ENCODE measurements at places on chromosomes 16 and 17. TPM values are rescaled to one million over a fixed set of nuclear protein-coding genes. Genes with fewer than 3 reads are reported as not detected.

INCA1 gene
- total RNA-seq: 0.88 TPM

SLC38A8 gene
- total RNA-seq: not detected

ABCC11 gene
- not detected for total RNA-seq

KRTAP2-1 gene
- not detected for total RNA-seq

ULK2 gene
- total RNA-seq: 18.8 TPM

BRD7 gene
- 98.3 TPM for total RNA-seq

PPP4C gene
- total RNA-seq: 185 TPM

DUSP3 gene
- 74.8 TPM for total RNA-seq

FOXF1 gene
- total RNA-seq: 2.1 TPM

TPSD1 gene
- total RNA-seq: not detected

ZNF423 gene
- not detected for total RNA-seq

SCGB1C2 gene
- total RNA-seq: not detected

NCOR1 gene
- 95.9 TPM for total RNA-seq

HSPB9 gene
- not detected for total RNA-seq

SLC5A10 gene
- total RNA-seq: 0.22 TPM

CDH11 gene
- 26.9 TPM for total RNA-seq

SLC22A31 gene
- total RNA-seq: not detected

GP1BA gene
- total RNA-seq: 0.17 TPM

OTOP3 gene
- total RNA-seq: not detected

CAMKK1 gene
- total RNA-seq: 12.9 TPM

ST6GALNAC2 gene
- total RNA-seq: 5.1 TPM

- DNase-seq: peak; percentile 53
These were observed 9.4 kb upstream of the GCGR start for GRCh38 chr17:81794509-81794908.

- no peak for DNase-seq
These were observed 426.7 kb upstream of the CDH8 start for GRCh38 chr16:62462971-62463370.

DNA sequence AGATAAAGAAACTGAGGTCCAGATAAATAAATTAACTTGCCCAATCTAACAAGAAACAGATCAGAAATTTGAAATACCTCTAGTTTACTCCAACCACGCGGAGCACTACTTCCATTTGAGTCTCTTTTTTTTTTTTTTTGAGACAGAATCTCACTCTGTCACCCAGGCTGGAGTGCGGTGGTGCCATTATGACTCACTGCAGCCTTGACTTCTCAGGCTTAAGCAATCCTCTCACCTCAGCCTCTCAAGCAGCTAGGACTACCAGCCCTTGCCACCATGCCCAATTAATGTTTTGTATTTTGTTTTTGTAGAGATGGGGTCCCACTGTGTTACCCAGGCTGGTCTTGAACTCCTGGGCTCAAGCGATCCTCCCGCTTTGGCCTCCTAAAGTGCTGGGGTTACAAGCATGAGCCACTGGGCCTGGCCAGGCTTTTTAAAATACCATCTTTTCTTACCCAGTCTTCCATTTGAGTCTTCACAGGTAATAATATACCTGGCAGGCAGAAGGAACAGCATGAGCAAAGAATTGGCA, 3.3 kb upstream of the NACA2 start:
- DNase-seq: no peak

DNA sequence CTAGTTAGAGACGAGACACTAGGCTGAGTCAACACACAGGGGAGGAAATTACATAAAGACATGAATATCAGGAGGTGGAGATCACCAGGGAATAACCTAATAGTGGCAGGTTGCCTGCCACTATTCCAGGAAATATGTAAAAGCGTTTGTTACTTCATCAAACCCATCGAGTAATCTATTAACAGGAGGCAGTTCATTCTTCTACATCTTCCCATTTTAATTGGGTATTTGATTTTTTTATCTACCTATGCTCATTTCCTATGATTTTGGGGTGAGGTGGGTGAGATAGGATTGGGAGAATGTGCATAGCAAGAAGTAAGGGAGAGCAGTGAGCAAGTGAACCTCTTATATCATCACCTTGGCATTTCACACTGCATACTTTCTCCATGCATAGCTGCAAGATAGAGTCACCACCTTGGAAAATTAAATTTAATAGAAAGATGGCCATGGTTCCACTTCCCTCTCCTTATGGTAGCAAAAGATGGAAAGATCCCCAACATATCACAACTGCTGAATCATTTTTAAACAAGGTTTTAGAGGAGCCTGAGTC, 312.2 kb downstream of the TMEM114 start:
- DNase-seq: no peak

DNA sequence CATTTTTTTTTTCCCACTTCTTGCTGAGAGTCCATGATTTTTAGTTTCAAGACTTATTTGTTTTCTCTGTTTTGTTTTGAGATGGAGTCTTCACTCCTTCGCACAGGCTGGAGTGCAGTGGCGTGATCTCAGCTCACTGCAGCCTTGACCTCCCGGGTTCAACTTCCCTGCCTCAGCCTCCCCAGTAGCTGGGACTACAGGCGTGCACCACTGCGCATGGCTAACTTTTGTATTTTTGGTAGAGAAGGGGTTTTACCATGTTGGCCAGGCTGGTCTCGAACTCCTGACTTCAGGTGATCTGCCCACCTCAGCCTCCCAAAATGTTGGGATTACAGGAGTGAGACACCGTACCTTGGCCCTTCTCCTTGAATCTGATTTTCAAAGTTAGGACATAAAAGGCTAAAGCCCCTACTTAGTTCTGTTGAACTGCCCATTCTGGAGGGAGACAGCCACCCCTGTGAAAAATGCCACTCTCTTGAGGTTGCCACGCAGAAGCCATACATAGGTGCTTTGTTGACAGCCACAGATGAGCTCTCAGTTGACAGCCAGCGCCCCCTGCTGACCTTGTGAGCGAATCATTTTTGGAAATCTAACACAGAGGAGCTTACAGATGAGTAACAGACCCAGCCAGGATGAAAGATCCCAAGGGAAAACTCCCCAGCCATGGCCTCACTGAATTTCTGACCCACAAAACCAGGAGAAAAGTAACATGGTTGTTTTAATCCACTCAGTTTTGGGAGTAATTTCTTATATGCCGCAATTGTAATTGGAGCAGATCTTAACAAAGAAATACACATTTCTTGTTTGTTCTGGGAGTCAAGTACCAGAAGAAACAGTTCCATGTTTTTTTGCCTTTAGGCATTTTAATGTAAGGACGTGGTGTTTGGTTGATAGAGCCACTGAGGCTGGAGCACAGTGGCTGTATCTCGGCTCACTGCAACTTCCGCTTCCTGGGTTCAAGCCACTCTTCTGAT, 38.8 kb downstream of the PKD1L3 start:
- DNase-seq: peak; percentile 88

GRCh38 chr16:2964475-2965336, 631 bp downstream of the KREMEN2 start:
- DNase-seq: peak; percentile 64

- DNase-seq: no peak
These were observed 72.4 kb downstream of the PGS1 start for GRCh38 chr17:78450696-78451345.

DNA sequence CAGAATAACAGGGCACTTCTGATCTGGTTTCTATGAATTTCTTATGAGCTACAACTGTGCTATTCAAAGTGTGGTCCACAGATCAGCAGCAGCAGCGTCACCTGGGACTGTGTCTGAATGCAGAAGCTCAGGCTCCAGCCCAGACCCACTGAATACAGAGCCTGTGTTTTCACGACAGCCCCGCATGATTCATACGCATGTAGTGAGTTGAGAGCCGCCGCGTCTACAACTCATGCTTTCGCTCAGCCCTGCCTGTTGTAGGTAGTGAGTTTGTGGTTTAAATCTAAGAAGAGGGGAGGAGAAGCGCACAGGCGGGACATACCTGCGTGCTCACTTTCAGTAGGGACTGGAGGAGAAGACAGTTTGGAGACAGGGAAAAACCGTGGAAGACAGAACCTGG, 28.5 kb upstream of the ELAC2 start:
- DNase-seq: no peak

- DNase-seq: peak; percentile 22
These were observed 22.1 kb downstream of the PMFBP1 start for GRCh38 chr16:72149676-72150464.

DNA sequence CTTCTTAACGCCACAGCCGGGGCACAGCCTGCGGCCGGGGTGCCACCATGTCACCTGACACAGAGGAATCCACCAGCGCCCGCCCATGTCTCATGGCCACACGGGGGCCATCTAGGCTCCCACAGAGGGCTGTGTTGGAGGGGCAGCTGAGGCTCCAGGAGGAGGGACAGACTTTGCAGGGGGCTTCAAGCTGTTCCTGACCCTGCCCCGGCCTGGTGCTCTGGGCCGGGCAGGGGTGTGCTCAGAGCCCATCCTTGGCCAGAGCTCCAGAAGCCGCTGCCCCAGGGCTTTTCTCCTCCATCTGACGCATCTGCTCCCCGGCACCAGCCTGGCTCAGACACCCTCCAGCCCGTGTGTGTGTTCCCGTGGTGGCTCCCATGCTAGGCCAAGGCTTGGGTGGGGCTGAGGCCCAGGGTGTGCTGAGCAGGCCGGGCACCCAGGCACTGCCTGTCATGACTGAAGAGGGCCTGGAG, 7.8 kb upstream of the SLC38A10 start:
- no peak for DNase-seq

- peak; percentile 62 for DNase-seq
These were observed 1.2 kb upstream of the TCAP start for GRCh38 chr17:39663688-39664580.

GRCh38 chr16:11972128-11972527, 4.4 kb upstream of the SNX29 start:
- DNase-seq: no peak

DNA sequence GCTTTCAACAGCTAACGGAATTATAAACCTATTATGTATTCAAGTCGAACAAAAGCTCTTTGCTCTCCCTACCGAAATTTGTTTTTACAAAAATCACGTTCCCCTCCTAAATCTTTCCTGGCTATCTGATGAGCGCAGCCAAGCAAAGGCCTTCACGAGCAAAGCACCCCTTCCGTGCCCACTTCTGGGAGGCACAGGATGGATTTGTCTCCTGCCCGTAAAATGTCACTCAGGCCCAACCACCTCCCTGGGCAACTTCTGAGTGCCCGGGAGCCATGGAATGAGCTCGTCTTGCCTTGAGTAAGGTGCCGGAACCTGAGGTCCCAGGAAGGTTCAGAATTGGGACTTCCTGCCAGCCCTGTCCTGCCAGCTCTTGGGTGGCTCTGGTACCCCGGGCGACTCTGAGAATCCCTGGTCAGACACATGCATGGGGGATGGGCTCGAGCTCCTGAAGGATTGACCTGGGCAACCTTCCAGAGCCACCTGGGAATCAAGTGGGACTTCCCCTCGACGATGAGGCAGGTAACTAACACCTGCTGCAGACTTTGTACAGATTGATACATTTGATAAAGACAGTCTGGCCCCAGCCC, 19.8 kb downstream of the SLC7A5 start:
- DNase-seq: no peak

DNA sequence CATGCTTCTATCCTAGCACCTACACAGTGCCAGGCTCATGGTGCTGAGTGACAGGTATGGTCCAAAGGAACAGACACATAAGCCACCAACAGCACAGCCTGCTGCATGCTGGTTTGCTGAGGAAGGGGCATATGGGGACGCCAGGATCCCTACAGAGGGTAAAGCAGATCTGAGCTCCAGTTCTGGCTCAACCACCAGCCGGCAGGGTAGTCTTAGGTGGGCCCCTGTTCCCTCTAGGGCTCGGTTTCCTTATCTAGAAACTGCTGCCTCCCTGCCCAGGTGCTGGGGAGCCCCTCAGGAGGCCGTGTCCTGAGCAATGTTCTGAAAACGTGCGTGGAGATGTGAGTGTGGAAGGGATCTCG, 24.2 kb upstream of the MRPS23 start:
- DNase-seq: no peak

DNA sequence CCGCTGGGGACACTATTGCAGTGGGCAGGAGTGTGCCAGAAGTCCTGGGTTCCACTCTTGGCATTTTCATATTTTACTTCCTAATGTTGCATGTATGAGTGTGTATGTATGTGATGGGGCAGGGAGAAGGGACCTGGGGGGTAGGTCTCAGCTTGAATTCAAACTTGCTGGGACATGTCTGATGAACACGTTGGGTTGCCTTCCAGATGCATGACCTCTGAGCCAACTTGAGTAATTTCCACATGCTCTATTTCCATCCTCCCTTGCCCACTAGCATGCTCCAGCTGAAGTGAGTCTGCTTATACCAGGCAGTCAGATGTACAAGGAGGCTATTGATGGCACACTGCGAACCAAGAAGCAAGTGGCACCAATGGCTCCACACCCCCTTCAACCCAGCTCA, 32.9 kb upstream of the SRSF1 start:
- DNase-seq: no peak

DNA sequence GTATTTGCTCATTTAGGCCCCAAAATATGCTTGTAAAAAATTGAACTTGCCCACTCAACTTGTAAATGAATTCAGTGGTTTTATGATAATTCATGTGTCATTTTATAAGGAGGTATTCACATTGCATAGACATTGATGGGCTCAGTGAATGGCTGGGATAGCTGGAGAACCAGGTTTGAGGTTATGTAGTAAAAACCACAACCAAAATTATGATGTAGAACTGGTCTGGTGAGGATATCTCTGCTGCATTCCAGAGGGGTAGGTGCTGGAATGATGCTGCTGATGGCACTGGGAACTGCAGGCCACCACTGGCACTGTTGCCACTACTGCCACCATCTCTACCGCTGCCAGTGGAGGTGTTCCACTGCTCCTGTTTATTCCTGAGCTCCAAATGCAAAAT, 21.5 kb upstream of the RABEP1 start:
- no peak for DNase-seq

DNA sequence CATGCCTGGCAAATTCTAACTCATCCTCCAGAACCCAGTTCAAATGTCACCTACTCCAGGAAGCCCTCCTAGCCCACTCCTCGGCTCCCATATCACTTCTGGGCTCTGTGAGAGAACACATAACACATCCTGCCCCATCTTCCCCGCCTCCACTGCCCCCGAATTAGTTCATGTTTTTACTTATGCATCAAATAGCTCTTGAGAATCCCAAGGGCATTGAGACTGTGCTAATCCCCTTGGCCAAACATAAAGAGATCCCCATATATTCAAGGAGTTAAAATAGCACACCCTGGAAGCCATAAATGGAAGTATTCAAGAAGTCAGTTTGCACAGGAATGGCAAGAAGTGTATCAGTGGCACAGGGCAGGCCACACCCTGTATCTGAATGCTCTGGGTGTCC, 2.0 kb upstream of the CREBBP start:
- no peak for DNase-seq

- DNase-seq: no peak
These were observed 138.2 kb upstream of the COX10 start for GRCh38 chr17:13931111-13931526.

DNA sequence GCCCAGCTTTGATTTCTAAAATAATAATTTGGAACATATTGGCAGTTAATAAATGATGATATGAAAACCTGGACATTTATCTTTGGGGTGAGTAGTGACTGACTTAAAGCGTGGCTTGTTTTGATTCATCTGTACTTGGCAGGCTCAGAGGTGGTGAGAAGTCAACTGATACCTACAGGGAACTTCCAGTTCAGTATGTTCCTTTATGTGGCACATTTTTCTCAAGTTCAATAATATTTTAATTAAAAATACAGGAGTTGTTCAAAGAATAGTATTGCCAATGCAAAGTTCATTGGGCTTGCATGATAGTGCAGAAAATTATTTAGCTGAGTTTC, 34.3 kb downstream of the SLC47A1 start:
- no peak for DNase-seq
